Tibial artery (tissue), 4 donors: ENCODE measurements at places on chromosomes 5 and 9.

GRCh38 chr9:71253011-71253410, 131.6 kb upstream of the TRPM3 start:
- no peaks in the 10 kb centered on the region for H3K27me3 ChIP-seq
- H3K36me3 ChIP-seq, result no peaks in the 10 kb centered on the region
- no peak for DNase-seq
- H3K4me1 ChIP-seq, result no peaks in the 10 kb centered on the region
- H3K27ac ChIP-seq, result no peak overlapping the region

GRCh38 chr9:88781628-88782391, 209.5 kb upstream of the S1PR3 start:
- H3K4me1 ChIP-seq, result peaks cover 24% of the 10 kb centered on the region
- no peaks in the 10 kb centered on the region for H3K36me3 ChIP-seq
- H3K27me3 ChIP-seq, result no peaks in the 10 kb centered on the region
- no peak overlapping the region for H3K4me3 ChIP-seq
- peak; percentile 31 for DNase-seq

GRCh38 chr5:109246395-109246794, 163.4 kb downstream of the PJA2 start:
- no peaks in the 10 kb centered on the region for H3K4me1 ChIP-seq
- no peak overlapping the region for H3K27ac ChIP-seq
- DNase-seq, result no peak
- H3K36me3 ChIP-seq, result no peaks in the 10 kb centered on the region

- no peak overlapping the region for H3K4me3 ChIP-seq
- no peak overlapping the region for H3K27ac ChIP-seq
- no peaks in the 10 kb centered on the region for H3K27me3 ChIP-seq
- H3K36me3 ChIP-seq, result no peaks in the 10 kb centered on the region
- DNase-seq, result no peak
These were observed 1917.9 kb downstream of the EFNA5 start for GRCh38 chr5:105752801-105753200.

DNA sequence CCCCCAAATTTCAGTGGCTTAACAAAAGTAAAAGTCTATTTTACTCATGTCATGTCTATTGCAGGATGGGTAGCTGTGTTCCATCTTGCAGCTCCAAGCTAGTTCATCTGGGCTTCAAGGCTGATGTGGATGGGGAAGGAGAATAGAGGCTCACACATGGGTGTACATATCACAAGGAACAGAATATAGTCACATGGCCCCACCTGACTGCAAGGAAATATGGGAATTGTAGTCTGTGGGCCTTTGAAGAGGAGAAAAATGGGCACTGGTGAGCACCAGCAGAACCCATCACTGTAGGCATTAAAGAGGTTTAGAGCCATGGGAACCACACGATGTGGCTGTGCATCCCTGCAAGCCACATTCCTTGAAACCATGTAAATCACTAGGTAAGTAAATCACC, 17.9 kb upstream of the TRIO start:
- no peaks in the 10 kb centered on the region for H3K4me1 ChIP-seq
- no peak overlapping the region for H3K27ac ChIP-seq
- no peaks in the 10 kb centered on the region for H3K36me3 ChIP-seq
- DNase-seq, result no peak
- H3K27me3 ChIP-seq, result no peaks in the 10 kb centered on the region

GRCh38 chr5:130034566-130035210, 130.4 kb downstream of the CHSY3 start:
- no peak overlapping the region for H3K27ac ChIP-seq
- DNase-seq, result no peak
- H3K27me3 ChIP-seq, result no peaks in the 10 kb centered on the region
- no peaks in the 10 kb centered on the region for H3K4me1 ChIP-seq

GRCh38 chr5:51495672-51496071, 112.4 kb downstream of the ISL1 start:
- no peak overlapping the region for H3K4me3 ChIP-seq
- H3K36me3 ChIP-seq, result no peaks in the 10 kb centered on the region
- DNase-seq, result no peak
- H3K4me1 ChIP-seq, result no peaks in the 10 kb centered on the region
- no peaks in the 10 kb centered on the region for H3K27me3 ChIP-seq
- no peak overlapping the region for H3K27ac ChIP-seq

DNA sequence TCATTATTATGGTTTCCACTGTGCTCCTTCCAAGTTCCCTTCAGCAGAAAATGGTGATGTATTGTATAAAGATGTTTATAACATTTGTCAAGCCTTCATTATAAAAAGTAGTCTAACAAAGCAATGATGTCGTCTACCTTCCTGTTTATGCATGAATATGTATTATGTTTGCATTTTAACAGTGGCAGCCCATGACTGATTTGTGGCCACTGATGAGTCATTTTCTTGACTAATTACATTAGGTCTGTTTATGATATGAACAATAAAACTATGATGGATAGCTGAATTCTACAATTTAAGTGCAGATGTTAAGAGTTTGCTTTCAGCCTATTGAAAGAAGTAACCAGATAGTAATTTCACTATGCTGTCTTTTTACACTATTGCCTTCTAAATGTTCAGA, 75.4 kb upstream of the ADAMTS19 start:
- no peaks in the 10 kb centered on the region for H3K4me1 ChIP-seq
- H3K4me3 ChIP-seq, result no peak overlapping the region
- DNase-seq, result no peak
- no peaks in the 10 kb centered on the region for H3K27me3 ChIP-seq
- H3K27ac ChIP-seq, result no peak overlapping the region

- H3K27ac ChIP-seq, result no peak overlapping the region
- no peaks in the 10 kb centered on the region for H3K4me1 ChIP-seq
- no peaks in the 10 kb centered on the region for H3K36me3 ChIP-seq
- no peaks in the 10 kb centered on the region for H3K27me3 ChIP-seq
These were observed 20.6 kb downstream of the TPPP start for GRCh38 chr5:672329-673160.

- H3K4me3 ChIP-seq, result no peak overlapping the region
- no peak overlapping the region for H3K27ac ChIP-seq
- no peaks in the 10 kb centered on the region for H3K4me1 ChIP-seq
- H3K36me3 ChIP-seq, result no peaks in the 10 kb centered on the region
These were observed 260.7 kb upstream of the KCNN2 start for GRCh38 chr5:114101153-114101552.

GRCh38 chr9:128392302-128393144, 21.3 kb downstream of the URM1 start:
- no peak overlapping the region for H3K4me3 ChIP-seq
- H3K27me3 ChIP-seq, result no peaks in the 10 kb centered on the region
- peaks cover 44% of the 10 kb centered on the region for H3K36me3 ChIP-seq
- H3K27ac ChIP-seq, result no peak overlapping the region
- no peak for DNase-seq
- peaks cover 11% of the 10 kb centered on the region for H3K4me1 ChIP-seq

GRCh38 chr5:151620461-151620840, 29.3 kb upstream of the FAT2 start:
- no peak overlapping the region for H3K4me3 ChIP-seq
- H3K36me3 ChIP-seq, result no peaks in the 10 kb centered on the region
- H3K4me1 ChIP-seq, result no peaks in the 10 kb centered on the region
- DNase-seq, result no peak
- no peak overlapping the region for H3K27ac ChIP-seq

DNA sequence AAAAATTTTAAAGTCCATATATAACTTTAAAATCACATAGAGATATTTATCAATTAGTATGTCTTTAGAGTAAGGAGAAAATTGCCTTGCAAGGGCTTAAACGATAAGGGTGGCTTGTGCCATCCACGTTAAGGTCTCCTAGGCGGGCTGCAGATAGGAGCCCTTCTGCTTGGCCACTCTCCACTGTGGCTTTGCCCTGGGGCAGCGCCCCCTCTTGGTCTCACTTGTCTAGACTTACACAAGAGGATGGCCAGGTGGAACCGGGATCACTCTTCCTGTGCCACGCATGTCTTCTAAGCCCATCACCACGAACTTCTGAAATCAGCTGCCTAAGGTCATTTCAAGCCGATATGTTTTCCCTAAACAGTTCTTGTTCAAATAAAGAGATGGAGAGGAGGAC, 2.9 kb downstream of the FPGS start:
- no peak overlapping the region for H3K4me3 ChIP-seq
- no peaks in the 10 kb centered on the region for H3K27me3 ChIP-seq
- H3K36me3 ChIP-seq, result peaks cover 47% of the 10 kb centered on the region
- DNase-seq, result no peak

- no peaks in the 10 kb centered on the region for H3K27me3 ChIP-seq
- peak; percentile 91 for DNase-seq
- H3K4me3 ChIP-seq, result peak overlapping the region; percentile 39
- peaks cover 18% of the 10 kb centered on the region for H3K4me1 ChIP-seq
- H3K27ac ChIP-seq, result peak overlapping the region; percentile 91
- H3K36me3 ChIP-seq, result no peaks in the 10 kb centered on the region
These were observed 30.1 kb downstream of the PTPA start for GRCh38 chr9:129141066-129142041.

- no peaks in the 10 kb centered on the region for H3K36me3 ChIP-seq
- H3K27ac ChIP-seq, result no peak overlapping the region
- no peaks in the 10 kb centered on the region for H3K27me3 ChIP-seq
- H3K4me1 ChIP-seq, result peaks cover 25% of the 10 kb centered on the region
- no peak for DNase-seq
- H3K4me3 ChIP-seq, result no peak overlapping the region
These were observed 42.7 kb downstream of the NSD1 start for GRCh38 chr5:177176175-177176711.

DNA sequence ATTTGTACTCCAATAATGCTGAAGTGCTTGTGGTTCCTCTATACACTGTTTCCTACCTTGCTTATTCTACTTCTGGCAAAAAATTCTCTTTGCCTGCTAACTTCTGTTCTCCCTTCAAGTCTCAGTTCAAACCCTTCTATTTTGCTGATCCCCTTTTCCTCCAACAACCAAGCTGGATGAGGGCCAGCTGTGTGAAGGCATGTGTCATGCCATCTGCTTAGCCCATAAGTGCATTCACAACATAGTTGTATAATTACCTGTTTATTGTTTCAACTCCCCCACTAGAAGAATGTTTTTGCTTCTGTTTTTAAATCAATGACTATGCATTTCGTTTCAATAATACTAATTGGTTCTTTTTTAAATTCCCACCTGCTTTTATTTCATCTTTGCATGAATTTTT, 1951.4 kb upstream of the WWC1 start:
- no peak for DNase-seq
- no peaks in the 10 kb centered on the region for H3K4me1 ChIP-seq
- H3K27me3 ChIP-seq, result no peaks in the 10 kb centered on the region
- H3K27ac ChIP-seq, result no peak overlapping the region
- H3K4me3 ChIP-seq, result no peak overlapping the region
- no peaks in the 10 kb centered on the region for H3K36me3 ChIP-seq

- H3K27me3 ChIP-seq, result no peaks in the 10 kb centered on the region
- no peak within 1 kb of the TSS for H3K27ac ChIP-seq
- H3K36me3 ChIP-seq, result no peaks in the 10 kb centered on the region
- DNase-seq, result peak; percentile 88
These were observed at the start of gene EPB41L4B for GRCh38 chr9:109320742-109321448. Gene EPB41L4B, minus strand, starts transcription at chr9:109321059. Its CDS starts 613 bp downstream, at chr9:109320446.

DNA sequence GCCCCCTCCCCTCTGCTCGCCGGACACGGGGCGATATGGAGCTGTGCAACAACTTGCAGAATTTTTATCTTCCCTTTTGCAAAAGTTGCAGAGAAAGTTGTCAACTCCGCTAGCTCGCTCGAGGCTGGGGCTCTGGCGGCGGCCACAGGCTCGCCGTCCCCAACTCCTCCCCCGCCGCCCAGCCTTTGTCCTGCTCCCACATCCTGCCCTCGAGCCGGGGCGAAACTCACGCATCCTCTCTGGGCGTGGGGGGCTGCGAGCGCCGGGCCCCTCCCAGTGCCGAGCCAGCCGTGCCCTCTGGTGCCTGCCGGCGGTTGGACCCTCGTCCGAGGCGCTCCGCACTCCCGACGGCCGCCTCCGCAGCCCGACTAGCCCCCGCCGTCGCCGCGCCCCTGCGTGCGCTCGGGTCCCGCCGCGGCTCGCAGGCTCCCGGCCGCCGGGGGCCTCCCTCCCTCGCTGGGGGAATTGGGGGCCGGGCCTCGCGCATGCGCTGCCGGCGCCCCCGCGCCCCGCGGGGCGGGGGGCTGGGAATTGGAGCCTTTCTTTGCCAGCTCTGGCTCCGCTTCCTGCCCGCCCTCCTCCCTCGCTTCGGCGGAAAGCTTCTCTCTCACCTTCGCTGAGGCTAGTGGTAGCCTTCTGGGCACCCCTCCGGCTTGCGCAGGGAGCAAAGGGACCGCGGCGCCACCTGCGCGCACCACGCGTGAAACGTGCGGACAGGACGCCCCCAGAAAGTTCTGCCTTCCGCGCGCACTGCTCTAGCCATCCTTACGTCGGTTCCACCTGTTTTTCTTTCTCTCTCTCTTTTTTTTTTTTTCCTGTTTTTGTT, at the start of gene CCNJL:
CCNJL (minus strand) TSS at position 431 of the 826 bp plus-strand sequence. CDS start 641 bp downstream, outside the sequence.
- H3K4me3 ChIP-seq, result peak within 1 kb of the TSS; percentile 49
- no peaks in the 10 kb centered on the region for H3K36me3 ChIP-seq
- H3K27ac ChIP-seq, result no peak within 1 kb of the TSS

DNA sequence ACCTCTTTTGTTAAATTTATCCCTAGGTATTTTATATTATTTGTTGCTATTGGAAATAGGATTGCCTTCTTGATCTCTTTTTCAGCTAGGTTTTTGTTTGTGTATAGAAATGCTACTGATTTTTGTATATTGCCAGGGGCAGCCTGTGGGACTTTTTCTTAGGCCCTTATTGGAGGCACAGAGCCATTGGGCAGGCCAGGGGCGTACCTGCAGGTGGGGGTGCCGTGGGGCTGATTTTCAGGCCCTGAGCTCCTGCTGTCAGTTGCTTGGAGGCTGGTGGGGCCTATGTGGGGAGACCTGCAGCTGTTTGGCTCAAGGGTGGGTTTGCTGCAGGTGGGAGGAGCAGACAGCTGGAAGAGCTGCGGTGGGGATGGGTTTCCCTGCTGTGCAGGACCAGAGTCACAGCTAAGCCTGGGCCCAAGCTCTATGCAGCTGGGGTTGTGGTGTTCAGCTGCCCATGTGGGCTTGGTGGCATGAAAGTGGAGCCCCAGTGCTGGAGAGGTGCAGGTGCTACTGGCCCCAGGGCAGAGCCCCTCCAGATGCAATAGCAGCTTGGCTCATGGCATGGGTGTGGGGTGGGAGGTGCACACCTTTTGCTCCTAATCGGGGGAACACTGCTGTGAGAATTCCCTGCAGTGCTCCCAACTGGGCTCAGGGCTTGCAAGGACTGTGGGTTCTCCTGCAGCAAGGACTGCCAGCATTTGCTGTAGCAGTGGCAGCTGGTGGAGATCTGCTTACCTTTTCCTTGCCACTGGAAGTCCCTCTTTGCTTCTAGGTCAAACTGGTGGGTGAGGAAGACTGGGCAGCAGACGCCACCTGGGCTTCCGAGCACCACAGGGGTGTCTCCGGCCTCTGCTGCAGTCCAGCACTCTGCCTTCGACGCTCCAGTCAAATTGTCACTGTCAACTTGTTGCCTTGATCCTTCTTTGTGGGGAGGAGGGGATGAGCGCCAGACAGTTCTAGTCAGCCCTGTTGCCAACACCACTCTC, 7.6 kb upstream of the CLPTM1L start:
- no peak overlapping the region for H3K27ac ChIP-seq
- no peaks in the 10 kb centered on the region for H3K36me3 ChIP-seq
- no peak for DNase-seq
- peaks cover 8% of the 10 kb centered on the region for H3K27me3 ChIP-seq
- no peaks in the 10 kb centered on the region for H3K4me1 ChIP-seq
